Activated naive CD4-positive, alpha-beta T cell treated with Interleukin-2 at 50 U/mL for 16 hours (primary cell): ENCODE measurements at places on chromosomes 6 and 20.

GRCh38 chr20:63347081-63347741 lies 13.9 kb downstream of the CHRNA4 start:
- no peak for DNase-seq

DNA sequence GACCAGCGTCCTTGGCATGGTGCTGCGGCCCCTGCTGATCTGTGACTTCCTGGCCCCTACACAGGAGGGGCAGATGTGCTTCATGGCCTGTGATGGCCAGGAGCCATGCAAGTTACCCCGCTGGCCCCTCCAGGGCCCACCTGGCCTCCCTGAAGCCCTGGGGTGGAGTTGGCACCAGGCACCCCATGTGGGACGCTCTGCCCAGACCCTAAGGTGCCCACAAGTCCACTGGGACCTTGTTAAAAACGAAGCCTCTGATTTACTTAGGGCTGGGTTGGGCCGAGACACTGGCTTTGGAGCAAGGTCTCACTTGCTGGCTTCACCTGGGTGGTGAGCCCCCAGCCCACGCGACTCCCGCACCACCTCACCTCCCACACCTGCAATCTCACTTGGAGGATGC lies 139.0 kb downstream of the PHACTR3 start:
- DNase-seq = no peak

DNA sequence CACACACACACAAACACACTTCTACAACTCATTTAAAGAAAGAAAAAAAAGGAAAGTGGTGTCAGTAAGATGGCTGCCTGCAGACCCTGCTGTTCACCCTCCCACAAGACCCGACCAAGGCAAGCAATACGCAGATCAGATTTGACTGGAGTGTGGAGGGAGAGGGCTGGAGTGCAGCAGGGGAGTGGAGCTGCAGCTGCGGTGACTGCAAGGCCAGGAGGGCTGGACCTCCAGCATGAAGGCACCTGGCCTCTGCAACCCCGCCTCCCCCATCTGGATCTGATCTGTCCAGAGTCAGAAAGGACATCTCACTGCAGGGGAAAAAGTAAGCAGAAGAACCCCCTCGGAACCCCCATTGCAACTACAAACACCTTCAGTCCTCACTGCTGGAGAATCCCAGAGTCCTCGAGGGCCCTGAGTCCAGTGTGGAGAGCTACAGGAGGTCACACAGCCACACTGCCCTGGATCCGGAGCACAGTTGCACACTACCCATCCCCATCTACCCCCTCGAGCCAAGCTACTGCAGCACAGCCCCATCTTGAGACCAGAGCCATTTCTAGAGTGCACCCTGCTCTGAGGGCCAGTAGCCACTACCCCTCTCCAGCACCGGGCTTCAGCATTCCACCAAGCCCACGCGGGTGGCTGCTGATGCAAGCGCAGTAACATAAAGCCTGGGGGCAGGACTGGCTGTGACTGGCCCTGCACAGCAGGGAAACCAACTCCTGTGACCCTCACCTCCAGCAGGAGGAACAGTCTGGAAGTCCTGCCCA lies 41.9 kb upstream of the SRSF6 start:
- DNase-seq = no peak

DNA sequence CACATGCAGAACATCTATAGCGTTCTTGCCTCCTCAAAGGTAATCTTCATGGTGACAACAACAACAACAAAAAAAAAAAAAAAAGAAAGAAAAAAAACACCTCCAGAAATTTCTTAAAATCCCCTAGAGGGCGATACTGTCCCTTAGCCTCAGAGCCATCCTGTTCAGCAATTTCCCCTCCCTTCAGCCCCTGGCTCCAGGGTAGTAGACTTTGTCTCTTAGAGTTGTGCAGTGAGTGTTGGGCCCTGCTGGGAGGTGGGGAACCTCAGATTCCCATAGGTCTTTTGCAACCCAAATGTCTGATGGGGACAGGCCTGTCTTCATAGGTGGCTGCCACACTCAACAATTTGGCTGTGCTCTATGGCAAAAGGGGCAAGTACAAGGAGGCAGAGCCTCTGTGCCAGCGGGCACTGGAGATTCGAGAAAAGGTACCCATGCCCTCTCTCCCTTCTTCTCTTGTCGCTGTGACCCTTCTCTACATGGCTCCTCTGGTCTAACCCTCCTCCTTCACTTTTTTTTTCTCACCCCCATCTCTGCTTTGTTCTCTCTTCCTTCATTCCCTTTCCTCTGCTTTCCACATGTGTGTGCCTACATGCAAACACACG lies 6.0 kb upstream of the PTK7 start:
- DNase-seq = no peak

DNA sequence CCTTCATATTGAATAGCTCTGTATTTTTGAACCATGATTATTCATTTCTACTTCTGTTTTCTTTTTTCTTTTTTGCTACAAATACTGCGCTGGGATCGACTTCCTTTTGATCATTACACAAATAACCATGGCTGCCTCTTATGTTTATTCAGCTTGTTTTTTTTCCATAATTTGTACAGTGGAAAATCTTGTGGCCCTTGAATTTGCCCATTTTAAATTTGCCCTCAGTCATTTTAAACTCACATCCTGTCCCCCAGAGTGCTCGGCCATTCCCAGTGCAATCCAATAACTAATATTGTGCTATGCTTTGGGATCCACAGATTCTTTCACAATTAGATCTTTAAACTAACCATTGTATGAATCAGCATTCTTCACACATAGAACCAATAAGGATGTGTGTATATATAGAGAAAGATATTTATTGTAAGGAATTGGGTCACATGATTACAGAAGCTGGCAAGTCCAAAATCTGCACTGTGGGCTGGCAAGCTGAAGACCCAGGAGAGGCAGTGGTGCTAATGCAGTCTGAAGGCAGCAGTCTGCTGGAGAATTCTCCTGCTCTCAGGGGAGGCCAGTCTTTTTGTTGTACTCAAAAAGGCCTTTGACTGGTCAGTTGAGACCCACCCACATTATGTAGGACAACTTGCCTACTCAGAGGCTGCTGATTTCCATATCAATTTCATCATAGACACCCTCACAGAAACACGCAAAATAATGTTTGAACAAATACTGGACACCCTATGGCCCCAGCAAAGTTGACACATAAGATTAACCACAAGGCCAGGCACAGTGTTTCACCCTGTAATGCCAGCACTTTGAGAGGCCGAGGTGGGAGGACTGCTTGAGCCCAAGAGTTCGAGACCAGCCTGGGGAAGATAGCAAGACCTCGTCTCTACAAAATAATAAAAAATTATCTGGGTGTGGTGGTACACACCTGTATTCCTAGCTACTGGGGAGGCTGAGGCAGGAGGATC lies 147.1 kb downstream of the MTHFD1L start:
- no peak for DNase-seq

DNA sequence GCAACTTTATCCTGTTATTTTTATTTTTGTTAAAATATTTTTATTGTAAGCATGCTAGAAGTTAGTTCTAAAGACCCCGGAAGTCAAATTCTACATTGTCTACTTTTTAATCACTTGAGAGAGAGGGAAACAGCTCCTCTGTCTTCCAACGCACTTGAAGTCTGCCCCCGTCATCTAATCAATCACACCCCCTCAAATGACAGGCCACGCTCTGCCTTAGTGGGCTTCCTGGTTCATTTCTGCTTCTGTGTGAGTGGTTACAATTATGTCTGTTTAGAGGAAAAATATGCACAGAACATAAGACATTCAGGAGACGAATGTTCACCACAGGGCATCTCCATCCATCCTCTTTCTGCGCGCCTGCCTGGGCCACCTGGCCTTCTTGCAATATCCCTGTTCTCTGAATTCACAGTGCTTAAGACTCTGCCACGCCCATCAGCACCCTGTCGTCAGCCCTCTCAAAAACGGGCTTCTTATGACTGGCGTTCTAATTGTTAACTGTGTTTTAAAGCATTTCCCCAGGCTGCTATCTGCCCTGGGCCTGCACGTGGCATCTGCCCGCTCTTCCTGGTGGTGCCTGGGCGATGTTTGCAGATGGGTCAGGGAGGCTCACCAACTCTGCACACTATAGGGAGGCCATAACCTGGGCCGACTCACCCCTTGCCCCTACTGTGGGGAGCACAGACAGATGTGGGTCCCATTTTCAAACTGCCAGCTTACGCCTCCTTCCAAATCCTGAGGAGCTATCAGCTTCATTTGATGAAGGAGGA lies 15.4 kb downstream of the DACT2 start:
- no peak for DNase-seq

GRCh38 chr20:18901980-18902737 lies 88.6 kb downstream of the SCP2D1 start:
- DNase-seq = no peak

DNA sequence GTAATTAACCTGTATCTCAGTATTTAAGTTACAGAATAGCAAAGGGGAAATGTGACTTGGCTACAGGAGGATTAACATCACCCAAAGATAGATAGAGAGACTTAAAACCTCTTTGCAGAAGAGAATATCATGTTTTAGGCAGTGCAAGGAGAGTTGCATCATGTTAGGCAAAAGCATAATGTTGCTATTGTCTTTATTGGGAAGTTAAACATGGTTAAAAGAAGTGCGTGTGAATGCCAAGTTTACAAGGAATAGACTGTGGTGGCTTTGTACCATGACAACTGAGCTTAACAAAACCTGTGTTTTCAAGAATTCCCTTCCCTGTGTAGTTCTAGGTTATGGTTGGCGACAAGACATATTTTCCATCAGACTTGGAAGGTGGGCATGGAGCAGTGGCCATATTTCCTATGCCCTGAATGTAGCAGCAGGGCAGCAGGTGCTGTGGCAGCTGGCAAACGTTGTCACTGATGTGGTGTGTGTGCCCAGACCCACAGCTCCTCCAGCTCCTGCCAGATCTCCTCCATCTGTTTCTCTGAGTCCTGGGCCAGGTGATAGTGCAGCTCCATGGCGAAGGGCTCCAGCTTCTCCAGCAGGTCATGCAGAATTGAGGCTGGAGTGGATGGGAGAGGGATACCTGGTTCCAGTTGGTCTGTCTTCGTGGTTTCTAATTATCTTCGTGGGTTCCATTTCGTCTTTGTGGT lies 163.3 kb downstream of the QRSL1 start:
- DNase-seq = no peak

DNA sequence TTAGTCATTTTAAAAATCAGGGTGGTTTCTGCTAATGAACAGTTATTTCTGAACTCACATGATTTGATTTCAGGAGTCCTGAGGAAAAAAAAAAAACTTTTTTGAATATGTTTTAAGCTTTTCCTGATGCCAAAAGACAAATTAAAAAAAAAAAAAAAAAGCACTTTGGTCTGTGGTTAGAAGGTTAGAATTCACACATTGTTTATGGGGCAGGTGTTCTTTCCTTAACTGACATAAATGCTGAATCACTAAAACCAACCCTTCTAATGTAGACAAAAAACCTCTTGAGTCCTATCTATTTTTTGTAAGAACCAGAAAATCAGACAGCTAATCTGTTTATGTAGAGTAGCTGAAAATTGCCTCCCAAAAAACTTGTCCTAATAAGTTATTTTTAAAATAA lies 20.4 kb downstream of the THEMIS start:
- no peak for DNase-seq

- peak; percentile 48 for DNase-seq
Observed at GRCh38 chr6:53492860-53493634, 51.9 kb downstream of the GCLC start.

DNA sequence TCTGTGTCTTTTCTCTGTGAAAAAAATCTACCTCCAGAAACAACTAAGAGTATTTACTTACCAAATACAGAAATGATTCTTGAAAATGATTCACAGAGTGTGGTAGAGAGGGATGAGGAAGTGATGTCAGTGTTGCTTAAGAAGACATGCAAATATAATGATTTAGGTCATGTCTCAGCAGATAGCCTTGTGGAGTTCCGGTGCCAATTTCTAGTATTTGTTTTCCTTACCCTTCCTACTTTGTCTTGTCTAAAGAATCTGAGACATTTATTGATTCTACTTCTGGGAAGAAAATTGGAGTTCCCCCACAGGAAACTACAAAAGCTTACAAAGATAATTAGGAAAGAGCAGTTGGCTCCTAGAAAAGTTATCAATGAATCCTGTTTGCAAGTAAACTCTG lies 68.8 kb downstream of the GJA1 start:
- DNase-seq = no peak

DNA sequence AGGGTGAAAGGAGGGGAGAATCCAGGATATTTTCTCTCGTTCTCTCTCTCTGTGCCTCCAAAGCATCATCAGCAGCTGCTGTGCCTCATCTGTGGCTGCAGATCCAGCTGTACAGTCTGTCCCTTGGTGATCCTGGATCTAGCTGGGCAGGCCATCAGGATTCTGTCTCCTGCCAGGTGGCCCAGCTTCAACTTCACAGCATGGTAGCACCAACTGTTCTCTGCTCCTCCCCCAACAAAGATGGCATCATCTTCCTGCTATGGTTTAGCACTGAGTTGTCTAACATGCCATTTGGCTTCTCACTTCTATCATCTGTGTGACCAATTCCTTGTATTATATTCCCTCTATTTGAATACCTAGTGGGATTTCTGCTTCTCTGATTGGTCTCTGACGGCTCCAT lies 28.6 kb upstream of the ARFGEF2 start:
- no peak for DNase-seq

- DNase-seq = no peak
Observed at GRCh38 chr6:15630202-15630601, 32.6 kb downstream of the DTNBP1 start.

DNA sequence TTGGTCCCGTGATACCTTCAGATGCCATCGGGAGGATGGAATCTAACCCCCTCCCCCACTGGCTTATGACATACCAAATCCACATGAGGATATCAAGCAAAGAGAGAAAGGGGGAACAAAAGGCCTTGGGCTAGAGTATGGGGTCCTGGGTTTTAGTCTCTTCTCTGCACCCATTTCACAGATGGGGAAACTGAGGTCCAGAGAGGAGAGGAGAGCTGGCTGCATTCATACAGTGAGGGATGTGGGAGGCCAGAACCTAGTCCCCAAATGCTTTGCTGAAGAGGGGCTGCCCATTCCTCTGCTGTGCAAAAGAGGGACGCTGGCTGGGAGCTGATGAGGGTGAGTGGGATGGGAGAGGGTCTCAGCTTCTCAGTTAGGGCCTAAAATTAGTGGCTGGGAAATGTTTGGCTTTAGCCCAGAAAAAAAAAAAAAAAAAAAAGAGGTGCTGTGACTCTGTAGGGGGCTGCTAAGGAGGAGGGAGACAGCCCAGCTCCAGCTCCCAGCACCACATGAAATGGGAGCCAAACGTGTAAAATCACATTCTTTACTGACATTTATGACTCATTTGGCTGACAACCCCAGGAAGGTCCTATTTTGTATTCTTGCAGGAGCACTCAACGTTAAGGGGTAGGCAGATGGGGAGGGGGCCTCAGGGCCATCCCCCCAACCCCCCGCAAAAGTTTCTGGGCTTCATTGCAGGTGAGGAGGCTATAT lies 11.9 kb downstream of the XKR7 start:
- DNase-seq = no peak

DNA sequence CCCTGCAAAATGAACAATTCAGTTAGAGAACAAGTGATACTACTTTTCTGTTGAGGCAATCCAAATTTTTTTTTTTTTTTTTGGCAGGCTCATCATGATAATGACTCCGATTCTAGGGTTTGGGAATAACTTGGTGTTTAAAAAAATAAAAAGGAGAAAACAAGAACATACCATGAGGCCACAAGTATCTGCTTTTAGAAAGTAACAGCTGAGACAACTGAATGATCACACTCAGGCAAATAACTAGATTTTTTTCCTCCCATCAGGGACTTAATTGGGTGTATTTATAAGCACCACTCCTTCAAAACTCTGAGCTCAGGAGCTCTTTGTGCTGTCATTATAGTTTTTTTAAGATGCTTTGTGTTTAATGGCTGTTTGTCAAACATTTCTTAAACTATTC lies 29.6 kb downstream of the PAK5 start:
- no peak for DNase-seq
